ENCODE measurements at places on chromosomes 7 and 10. TPM values are rescaled to one million over a fixed set of nuclear protein-coding genes. Genes with fewer than 3 reads are reported as not detected.

- no peaks in the 10 kb centered on the region for H3K4me1 ChIP-seq
- H3K27me3 ChIP-seq, result no peaks in the 10 kb centered on the region
- DNase-seq, result no peak
- no peaks in the 10 kb centered on the region for H3K36me3 ChIP-seq
Measured at GRCh38 chr7:159034988-159035387, 109.7 kb downstream of the VIPR2 start.

- H3K27ac ChIP-seq, result no peak overlapping the region
- no peaks in the 10 kb centered on the region for H3K27me3 ChIP-seq
- no peak for DNase-seq
- H3K4me1 ChIP-seq, result peaks cover 7% of the 10 kb centered on the region
Measured at GRCh38 chr7:25849500-25850184, 302.4 kb upstream of the NFE2L3 start.

DNA sequence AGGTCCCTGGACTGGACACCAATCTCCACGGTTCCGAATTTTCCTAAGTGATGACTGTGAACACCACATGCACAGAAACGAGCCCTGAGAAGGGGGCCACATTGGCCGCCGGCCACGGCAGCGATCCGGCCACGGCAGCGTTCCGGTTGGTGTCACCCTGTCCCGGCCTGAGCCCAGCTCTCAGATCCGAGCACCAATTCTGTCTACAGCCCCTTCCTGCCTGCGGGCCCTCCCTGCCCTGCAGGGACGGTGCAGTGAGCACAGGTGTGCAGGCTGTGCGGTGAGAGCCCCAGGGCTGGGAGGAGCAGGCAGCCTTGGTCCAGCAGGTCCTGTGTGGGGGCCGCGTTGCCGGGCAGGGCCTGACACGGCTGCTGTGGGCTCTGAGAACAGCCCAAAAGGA is 29.7 kb upstream of the GPR146 start:
- H3K4me1 ChIP-seq, result peaks cover 8% of the 10 kb centered on the region
- no peaks in the 10 kb centered on the region for H3K27me3 ChIP-seq
- H3K36me3 ChIP-seq, result no peaks in the 10 kb centered on the region
- no peak overlapping the region for H3K4me3 ChIP-seq
- no peak for DNase-seq

DNA sequence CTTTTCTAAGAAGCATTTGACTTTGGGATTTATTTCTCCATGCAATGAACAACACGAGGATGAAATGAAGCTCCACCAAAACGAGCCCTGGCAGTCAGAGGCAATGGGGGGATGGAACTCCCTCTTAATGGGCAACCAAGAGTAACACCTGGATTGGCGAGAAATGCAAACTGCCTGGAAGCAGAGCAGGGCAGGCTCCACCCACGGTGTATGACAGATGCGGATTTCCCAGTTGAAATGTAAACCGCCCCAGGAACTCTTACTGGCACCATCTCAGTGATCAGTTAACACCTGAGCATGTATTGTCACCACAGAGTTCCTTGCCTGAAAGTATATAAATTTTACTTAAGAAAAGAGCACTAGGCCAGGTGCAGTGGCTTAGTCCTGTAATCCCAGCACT is 47.3 kb upstream of the AUTS2 start:
- no peaks in the 10 kb centered on the region for H3K4me1 ChIP-seq
- H3K27ac ChIP-seq, result no peak overlapping the region
- H3K4me3 ChIP-seq, result no peak overlapping the region
- no peak for DNase-seq

Gene CALML3
- polyA plus RNA-seq, result 20.2 TPM

DNA sequence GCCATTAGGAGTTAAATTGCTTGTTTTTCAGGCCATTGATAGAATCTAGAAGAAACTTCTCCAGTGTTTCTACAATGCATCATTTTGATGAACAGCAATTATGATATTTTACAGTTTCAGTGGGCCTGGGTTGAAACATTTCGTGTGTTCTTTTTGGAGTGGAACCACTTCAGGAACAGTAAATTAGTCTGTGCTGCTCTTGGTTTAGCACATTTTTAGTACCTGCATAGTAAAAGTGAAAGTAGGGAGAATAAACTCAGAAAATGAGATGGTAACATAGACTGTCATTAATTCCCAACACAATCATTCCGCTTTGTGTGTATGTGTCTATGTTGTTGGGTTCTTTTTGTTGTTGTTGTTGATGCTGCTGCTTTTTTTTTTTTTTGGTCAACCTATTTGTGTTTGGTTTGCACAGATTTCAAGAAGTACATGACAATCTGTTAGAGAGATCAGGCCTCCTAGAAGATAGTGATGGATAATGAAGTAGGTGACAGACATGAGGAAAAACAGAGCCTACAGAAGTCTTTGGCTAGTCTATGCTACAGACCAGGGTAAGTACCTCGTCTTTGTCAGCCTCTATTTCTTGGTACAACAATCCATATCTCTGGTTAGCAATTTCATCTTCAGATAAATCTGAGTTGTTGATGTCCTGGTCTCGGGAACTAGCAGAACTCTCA is 154.0 kb upstream of the TARP start:
- no peaks in the 10 kb centered on the region for H3K4me1 ChIP-seq
- DNase-seq, result no peak
- no peak overlapping the region for H3K27ac ChIP-seq
- no peaks in the 10 kb centered on the region for H3K36me3 ChIP-seq

GRCh38 chr10:32084185-32084851 is 28.1 kb upstream of the KIF5B start:
- no peaks in the 10 kb centered on the region for H3K4me1 ChIP-seq
- no peaks in the 10 kb centered on the region for H3K27me3 ChIP-seq
- no peaks in the 10 kb centered on the region for H3K36me3 ChIP-seq
- no peak overlapping the region for H3K4me3 ChIP-seq

All from keratinocyte (primary cell).